Stimulated activated CD4-positive, alpha-beta T cell treated with anti-CD3 and anti-CD28 coated beads, TNF-alpha, amount 100 ng/mL, for 4 hours (primary cell): ENCODE measurements at places on chromosomes 12 and 14.

- DNase-seq: no peak
Observed at GRCh38 chr12:54294152-54294952, 6.5 kb downstream of the NFE2 start.

GRCh38 chr14:32372154-32372553, 43.1 kb downstream of the AKAP6 start:
- no peak for DNase-seq

- DNase-seq: no peak
Observed at GRCh38 chr14:78282437-78282836, 112.3 kb downstream of the NRXN3 start.

DNA sequence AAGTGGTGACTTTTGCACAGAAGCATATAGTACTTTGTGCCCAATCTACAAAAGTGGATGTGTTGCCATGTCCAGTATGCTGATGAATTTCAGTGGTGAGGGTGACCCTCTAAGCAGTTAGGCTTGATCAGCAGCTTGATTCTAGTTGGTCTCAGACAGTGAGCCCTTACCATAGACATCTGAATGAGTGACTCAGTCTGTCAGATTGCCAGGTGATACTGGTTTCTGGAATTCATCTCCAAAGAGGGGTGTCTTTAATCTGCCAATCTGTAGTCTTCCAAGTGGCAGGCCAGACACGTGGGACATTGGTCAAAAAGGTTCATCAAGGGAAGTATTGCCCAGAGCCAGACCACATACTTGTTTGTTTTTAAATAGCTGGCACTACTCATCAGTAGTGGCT, 187.4 kb upstream of the SLC16A7 start:
- DNase-seq: no peak

GRCh38 chr12:52903855-52904508, 894 bp downstream of the KRT8 start:
- no peak for DNase-seq

DNA sequence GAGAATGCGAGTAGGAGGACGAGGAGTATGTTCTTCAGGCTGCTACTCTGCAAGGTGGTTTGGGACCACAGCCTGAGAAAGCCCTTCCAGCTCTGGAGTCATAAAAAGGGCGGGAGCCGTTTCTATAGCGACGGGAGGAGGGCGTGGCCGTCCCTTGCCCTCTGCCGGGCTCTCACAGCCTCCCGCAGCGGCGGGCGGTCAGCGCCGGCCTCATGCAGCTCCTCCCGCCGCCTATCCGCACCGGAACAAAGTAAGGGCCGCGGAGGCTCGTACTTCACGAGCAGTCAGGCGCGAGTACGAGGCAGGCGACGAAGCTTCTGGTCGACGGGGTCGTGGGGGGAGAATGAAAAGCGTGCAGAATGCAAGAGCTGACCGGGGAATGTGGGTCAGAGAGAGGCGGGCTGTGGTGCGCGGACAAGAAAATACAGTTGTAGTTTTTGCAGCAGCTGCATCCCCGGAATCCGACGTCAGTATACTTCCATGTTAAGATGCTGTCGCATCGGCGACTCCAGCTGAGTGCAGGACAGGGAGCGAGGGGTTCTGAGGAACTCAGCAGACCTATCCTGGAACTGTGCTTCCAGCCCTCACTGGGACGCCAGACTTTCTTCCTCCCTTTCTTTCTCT, at the start of gene DYRK4:
Gene DYRK4, plus strand, starts transcription at position 175 of the 624 bp plus-strand sequence. Its CDS starts 38 bp downstream, at position 213.
- no peak for DNase-seq

GRCh38 chr12:108301346-108301745, 37.8 kb downstream of the CMKLR1 start:
- no peak for DNase-seq

- no peak for DNase-seq
Observed at GRCh38 chr12:76421046-76421445, 72.8 kb upstream of the BBS10 start.

- no peak for DNase-seq
Observed at GRCh38 chr12:22250762-22251161, 83.7 kb downstream of the ST8SIA1 start.
